ENCODE measurements at places on chromosomes 7 and 10.

DNA sequence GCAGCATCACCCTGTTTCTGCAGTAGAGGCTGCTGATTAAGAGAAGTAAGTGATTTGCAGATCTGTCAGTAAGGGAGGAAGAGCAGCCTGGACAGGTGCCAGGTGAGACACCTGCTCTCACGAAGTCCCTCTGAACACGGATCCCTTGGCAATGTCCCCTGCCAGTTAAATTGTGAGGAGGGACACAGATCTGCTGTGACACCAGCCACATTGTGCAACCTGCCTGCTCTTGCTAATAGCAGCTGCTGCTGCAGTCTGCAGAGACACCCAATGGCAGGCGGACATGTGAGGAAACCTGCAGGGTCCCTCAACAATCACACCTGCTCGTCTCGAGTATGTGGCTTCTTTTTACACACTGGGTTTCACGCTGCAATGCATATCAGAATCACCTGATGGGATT, 31.9 kb downstream of the ANXA11 start:
- no peak for DNase-seq

GRCh38 chr10:104589431-104589830, 51.7 kb upstream of the SORCS3 start:
- no peak for DNase-seq

DNA sequence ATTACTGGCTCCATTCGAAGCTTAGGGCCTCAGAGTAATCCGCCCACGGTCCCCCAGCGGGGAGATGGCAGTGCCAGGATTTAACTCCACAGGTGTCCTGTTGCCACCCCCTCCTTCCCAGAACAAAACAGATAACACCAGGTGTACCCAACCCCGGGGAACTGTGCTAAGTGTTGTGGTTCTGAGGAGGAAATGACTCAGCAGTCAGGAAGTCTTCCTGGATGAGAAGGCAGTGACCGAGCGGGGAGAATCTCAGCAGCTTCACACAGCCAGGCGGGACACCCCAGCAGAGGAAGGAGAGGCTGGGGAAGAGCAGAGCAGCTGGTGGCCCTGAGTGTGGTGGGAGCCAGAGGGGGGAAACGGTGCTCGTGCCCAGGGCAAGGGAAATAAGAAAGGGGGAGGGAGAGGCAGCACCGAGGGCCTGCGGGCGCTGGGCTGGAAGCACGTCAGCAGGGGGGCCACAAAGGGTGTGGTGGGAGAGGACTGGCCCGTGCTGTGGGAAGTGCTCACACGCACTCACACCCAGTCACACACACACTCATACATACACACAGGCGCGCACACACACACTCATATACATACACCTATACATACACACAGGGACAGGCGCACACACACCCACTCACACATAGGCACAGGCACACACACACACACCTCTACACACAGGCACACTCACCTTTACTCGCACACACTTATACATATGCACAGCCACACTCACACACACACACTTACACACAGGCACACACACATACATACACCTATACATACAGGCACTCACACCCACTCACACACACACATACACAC, 59.8 kb upstream of the CHST15 start:
- DNase-seq: no peak

GRCh38 chr7:50226145-50226544, 78.4 kb upstream of the IKZF1 start:
- no peak for DNase-seq

DNA sequence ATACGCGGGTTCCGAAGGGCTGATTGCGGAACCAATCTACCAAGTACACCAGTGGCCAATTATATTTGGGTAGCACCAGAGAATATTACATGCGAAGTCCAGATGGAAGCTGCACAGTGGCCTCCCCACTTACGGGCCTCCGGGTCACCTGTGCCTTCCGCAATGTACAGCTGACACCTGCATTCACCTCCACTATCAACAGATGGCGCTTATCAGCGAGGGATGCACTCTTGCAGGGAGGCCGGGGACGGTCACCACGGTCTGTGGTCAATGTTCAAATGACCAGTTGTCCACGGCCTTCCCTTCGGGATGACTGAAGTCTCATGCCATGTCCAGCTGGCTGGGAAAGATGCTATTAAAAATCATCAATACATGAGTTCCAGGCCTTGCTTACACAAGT, 47.6 kb downstream of the SLIT1 start:
- no peak for DNase-seq

- no peak for DNase-seq
Measured at GRCh38 chr10:71516890-71517289, 120.2 kb downstream of the CDH23 start.

- DNase-seq: no peak
Measured at GRCh38 chr10:90289037-90289436, 568.8 kb downstream of the HTR7 start.

GRCh38 chr7:120464104-120464503, 191.1 kb downstream of the KCND2 start:
- DNase-seq: no peak

DNA sequence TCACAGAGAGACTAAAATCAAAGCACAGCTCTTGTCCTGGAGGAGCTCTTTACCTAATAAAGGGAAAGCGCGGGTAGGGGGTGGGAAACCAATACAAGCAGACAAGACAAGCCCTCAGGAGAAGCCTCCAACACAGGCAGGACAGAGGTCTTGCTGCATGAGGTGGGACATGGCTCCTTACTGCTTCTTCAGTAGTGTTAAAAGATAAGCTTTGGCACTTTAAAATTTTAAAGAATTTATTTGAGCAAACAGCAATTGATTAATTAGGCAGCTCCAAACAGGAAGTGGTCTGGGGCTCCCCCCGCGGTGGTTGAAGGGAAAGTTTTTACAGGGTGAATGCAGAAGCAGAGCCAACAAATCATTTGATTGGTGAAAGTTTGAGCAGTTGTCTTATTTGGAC, 50.3 kb upstream of the MACC1 start:
- DNase-seq: no peak

DNA sequence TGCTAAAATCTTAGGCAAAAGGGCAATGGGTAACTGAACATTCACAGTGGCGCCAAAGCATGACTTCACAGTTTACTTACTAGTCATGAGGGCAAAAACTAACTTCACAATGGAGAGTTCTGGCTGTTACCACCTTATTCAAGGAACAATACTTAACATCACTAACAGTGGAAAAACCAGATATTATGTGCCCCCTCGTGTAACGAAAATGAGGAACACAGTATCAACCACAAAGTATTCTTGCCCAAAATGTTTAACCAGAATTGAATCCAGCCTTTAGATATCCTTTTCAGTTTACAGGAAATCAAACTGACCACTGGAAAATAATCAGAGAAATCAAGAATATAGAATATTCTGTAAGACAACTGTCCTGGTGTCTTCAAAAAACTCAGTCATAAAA, 9.5 kb downstream of the C7orf25 start:
- no peak for DNase-seq

DNA sequence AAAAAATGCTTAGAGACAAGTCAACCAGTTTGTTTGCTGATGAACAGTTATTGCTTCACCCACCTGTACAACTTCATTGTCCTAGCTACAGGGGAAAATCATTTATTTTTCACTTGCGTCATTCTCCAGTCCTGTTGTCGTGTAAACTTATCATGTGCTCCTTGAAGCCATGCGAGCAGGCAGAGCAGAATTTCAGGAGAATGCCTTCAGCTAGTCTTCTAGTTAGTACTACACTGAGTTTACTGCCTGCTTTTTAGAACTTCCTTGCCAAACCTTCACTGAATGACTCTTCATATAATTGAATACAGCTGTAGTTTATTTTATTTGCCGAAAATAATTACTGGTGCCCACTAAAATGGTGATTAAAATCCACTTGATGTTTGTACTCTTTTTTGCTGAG, 15.6 kb downstream of the RPA3 start:
- DNase-seq: no peak

DNA sequence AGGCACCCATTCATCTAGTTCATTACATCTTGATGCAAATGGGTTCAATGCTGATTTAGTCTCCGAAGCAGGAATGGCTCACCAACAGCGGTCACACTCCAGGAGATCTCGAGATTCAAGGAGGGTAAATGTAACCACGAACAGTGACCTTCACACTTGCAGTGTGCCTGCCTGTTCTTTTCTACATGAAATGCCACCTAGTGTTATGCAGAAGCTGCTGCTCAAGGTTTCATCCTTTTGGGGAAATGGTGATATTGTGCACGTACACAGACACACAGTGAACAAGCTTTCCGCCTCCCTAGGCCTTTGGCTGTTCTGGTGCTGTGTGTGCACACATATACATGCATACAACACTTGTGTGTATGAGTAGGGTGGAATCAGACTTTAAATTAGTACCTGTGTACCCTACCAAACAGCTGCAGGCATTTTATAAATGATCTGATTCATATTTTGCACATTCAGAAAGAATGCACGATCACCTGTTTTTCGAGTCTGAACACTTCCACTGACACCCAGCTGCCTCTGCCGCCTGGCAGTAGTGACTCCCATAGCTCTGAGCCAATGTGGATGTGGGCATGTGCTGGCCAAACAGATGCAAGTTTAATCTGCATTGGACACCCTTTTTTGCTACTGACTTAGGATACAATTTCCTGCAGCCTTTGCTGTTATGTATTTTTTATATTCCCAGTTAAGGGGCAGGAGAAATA, 100.5 kb downstream of the TACC2 start:
- no peak for DNase-seq

DNA sequence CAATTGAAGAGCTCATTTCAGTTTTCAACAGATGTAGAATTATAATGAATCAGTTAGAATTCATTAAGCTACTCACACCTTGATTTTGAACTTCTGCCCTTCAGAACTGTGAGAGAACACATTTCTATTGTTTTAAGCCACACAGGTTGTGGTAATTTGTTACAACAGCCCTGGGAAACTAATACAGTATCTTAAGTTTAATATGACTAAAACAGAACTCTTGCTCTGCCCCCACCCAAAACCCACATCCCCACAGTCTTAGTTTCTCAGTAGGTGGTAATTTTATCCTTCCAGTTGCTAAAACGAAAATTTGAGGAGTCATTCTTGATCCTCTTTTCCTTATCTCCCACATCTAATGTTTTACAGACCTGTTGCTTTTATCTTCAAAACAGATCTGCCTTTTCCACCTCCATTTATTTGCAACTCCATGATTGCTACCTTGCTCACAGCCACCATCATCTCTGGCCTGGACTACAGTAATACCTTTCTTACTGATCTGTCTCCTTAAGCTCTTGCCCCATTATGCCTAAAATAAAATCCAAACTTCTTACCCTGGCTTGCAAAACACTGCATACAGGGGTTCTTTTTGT, 72.8 kb upstream of the NXPH1 start:
- DNase-seq: no peak

DNA sequence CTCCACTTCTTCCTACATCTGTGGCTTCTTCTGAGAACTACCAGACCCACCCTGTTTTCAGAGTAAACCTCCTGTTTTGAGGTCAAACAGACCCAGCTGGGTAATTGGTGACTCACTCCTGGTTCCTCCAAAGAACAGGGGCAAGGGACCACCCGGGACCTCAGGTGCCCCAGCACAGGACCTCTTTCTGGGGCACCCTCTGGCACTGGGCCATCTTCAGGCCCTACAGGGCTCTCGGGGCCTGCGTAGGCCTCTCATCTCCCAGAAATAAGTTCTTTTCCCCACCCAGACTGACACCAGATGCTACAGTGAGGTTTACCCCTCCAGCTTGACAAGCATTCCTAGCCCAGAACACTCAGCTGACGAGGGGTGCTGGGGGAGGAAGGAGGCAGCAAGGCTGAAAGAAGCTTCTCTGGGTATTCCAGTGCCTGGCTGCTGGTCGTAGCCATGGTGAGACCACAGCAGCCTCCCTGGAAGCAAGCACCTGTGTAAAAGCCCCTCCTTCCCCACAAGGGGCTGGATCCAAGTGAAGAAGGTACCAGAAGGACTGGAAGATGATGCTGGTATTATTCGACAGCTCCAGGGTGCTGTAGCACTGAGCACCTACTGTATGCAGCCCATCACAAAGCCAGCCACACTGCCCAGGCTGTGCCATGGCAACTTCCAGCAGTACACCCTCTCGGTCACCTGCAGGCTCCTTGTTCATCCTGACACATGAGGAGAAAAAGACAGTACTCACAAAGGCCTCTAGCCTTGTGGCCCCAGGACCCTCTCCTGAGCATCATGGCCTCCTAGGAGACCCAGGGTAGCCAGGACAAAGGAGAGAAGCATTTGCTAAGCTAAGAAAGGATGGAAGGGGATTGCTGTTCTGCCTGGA, 47.4 kb downstream of the ALOX5 start:
- no peak for DNase-seq

GRCh38 chr7:26213807-26214515, 12.4 kb downstream of the CBX3 start:
- DNase-seq: no peak

Measured in activated CD4-positive, CD25-positive, alpha-beta regulatory T cell (primary cell).